Lower leg skin (tissue), 4 donors: ENCODE measurements at places on chromosomes 4 and X.

- DNase-seq, result peak; percentile 44
Observed at GRCh38 chr4:89681219-89681618, 155.7 kb downstream of the SNCA start.

DNA sequence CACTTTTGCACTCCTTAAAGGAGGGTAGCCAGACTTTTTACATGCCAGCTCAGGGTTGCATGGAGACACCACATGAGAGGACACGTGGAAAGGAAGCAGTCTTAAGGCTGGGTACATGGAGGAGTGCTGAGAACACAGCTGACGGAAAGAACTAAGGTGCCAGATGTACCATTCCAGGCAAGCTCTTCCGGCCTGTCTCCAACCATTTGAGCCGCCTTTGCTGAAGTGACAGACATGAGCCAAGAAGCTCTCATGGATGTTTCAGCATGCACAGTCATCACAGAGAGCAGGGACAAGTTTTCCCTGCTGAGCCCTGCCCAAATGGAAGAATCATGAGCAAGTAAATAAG lies 83.4 kb upstream of the BMP2K start:
- peak; percentile 19 for DNase-seq

DNA sequence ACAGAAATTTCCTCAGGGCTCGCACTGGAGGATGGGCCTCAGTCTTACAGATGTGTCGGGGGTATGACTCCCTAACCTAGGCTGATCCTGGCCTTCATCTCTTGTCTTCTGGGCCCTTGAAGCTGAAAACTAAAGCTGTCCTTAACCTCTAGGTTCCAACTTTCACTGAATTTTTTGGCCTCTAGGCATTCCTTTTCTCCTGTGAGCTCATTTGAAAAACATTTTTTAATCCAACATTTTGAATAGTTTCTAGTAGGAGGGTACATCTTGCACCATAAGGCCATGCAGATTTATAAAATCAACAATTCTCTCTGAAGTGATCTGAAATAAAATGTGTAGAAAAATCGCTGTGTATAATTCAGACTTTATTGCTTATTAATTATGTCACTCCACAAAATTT lies 19.7 kb downstream of the RWDD4 start:
- no peak for DNase-seq

DNA sequence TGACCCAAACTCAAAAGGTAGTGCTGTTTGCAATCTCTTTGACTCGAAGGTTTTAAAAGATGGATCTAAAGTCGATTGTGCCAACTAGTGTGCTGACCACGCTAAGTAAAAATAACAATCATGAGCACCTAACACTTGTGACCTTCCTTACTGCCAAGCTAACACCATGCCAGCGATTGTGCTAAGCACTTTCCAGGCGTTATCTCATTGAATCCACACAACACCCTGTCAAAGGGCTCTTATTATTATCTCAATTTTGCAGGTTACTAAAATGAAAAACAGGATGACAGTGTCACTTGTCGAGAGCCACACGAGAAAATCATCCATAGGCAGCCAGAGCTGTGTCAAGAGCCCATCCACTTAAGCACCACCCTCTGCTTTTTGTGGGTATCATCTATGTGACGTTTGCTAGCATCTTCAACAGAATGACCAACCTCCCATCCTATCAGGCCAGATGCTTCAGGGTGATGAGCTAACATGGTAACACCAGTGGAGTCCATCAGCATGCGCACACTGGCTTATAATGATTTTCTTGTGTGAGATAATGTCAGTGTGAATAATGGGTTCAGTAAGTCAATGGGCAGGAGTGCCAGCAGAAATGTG lies 893 bp upstream of the GAB3 start:
- no peak for DNase-seq

- DNase-seq, result peak; percentile 47
Observed at GRCh38 chr4:150867148-150867547, 147.9 kb downstream of the LRBA start.

DNA sequence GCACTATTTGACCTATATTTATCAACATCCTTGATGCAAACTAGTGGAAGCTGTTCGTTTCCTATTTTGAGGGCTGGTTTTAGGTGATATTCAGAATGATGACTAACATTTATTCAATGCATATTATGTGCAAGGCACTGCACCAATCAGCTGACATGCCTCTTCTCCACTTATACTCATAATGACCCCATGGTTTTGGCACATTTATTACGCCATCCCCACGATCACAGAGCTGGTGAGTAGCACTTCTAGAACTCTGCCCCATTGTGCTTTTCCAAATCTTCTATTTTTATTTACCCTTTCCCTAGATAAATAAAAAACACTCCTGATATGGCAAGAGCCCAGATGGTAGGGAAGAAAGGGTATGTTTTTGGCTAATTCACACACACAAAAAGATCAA lies 13.1 kb downstream of the SCML1 start:
- no peak for DNase-seq

- no peak for DNase-seq
Observed at GRCh38 chr4:1695913-1696312, 11.8 kb upstream of the FAM53A start.

GRCh38 chr4:35933901-35934300 lies 310.4 kb downstream of the ARAP2 start:
- no peak for DNase-seq

DNA sequence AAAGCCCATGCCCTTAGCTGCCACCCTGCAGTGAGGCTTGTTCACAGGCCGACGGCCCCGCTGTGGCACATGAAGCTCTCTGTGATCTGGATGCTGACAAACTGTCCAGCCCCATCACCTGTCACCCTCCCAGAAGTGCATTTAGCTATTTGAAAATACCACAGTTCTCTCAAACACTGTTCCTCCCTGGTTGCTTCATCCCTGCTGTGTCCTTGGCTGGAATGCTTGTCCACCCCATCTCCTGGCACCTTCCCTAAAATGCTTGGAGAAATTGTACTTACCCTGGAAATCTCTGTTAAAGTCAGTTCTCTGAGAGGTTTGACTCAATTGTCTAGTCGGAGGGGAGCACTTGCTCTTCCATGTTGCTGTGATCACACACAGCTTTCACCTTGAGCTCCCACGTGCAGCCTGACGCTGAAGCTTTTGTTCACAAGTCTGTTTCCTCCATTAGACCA lies 10.1 kb downstream of the SYNPO2 start:
- DNase-seq, result no peak

DNA sequence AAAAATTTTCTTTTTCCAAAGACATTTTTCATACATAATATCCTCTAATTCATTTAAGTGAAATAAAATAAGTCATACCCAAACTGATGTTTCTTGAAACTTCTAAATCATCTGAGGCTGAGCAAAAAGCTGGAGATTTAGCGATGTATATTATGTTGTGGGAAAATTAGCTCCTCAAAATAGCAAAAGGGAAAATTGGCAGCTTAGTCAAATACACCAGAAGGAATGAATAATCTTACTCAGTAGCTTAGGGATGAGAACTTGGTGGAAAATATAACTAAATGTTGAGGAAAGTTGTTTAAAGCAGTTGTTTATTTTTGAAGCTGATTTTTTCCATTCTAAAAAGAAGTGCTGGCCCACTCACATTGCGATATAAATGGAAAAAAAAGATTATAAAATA lies 40.9 kb downstream of the GABRA4 start:
- DNase-seq, result no peak

DNA sequence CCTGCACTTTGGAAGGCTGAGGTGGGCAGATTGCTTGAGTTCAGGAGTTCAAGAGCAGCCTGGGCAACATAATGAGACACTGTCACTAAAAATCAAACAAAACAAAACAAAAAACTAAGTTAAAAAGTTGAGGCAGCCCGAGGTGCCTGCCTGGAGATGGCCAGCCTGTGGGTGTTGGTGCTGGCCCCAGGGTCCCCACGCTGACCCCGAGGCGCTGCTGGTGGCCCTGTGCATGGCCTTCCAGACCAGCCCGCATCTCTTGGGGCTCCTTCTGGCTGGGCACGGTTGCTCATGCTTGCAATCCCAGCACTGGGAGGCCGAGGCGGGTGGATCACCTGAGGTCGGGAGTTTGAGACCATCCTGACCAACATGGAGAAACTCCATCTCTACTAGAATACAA lies 4.4 kb downstream of the ETNPPL start:
- DNase-seq, result no peak

DNA sequence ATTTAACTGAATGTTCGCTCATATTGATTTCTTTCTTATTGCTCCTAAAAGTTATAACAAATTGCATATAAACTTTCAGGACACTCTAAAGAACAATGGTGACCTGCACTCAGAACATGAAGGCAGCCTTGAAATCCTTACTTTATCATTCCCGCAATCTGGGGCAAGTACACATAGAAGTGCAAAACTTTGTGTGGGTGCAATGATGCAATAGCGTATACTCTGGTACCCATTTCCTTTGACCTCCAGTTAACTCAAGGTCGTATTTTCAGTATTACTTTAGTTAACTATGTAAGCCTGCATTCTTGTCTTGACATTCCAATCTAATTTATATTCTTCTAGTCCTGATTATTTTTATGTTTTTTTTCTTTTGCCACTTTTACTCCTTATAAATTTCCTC lies 64.7 kb downstream of the C4orf46 start:
- no peak for DNase-seq

DNA sequence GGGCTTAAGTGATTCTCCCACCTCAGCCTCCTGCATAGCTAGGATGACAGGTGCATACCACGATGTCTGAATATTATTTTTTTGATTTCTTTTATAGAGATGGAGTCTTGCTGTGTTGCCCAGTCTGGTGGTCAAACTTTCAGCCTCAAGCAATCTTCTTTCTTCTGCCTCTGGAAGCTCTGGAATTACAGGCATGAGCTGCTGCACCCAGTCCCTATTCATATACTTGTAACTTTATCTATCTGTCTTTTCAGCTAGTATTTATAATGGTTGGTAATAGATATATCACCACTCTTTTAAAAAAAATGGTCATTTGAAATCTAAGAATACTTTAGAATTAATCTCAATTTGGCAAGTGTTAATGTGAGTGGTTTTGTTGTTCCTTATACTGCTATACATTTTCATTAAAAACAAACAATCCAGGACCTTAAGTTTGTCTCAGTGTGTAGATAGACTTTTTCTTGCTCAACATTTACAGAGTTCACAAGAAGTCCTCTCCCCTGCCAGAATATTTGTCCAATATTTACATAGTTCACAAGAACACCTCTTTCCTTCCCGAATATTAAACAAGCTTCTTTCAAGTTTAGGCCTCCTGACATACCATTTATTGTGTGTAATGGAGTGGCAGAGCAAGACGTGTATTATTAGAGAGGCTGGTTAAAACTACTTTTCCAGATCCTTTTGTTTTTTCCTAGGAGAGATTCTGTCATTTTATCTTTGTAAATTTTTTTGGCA lies 1197.4 kb upstream of the ADGRL3 start:
- DNase-seq, result no peak

DNA sequence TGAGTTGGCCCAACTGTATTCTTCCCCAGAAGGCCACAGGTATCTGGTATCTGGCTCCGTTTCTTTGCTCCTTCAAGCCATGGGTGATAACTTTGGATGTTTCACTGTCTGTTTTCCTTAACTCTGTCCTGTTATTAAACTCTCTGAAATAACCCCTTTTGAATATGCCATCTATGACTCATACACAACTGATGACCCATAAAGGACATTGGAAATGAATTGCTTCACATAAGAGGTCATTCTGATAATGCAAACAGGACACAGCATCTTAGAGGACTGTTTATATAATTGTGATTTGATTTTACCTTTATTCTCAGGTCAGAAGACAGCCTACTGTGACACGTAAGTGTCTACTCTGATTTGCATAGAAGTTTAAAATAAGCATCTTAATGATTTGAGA lies 227.7 kb downstream of the VEGFC start:
- DNase-seq, result no peak

DNA sequence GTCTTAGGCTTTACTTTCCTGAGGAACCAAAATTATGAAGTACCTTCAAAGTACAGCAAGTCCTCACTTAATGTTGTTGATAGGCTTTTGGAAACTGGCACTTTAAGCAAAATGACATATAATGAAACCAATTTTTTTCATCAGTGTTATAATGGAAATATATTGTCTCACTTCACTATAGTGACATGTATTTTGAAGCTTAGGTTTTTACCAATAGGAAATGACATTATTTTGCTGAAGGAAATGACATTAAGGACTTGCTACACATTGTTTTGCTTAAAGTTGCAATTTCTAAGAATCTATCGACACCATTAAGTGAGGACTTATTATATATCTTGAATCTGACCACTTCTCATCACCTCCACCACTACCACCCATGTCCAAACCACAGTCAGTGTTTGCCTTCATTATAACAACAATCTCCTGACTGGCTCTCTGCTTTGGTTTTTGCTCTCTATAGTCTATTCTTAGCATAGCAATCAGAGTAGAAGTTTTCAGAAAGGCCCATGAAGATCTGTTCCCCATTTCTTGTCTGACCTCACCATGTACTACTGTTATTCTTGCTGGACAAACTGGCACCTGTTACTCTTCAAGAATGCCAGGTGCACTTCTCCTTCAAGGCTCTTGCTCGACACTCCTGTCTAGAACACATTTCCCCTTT lies 311.2 kb downstream of the BMPR1B start:
- DNase-seq, result no peak

GRCh38 chrX:123817288-123817894 lies 42.5 kb upstream of the XIAP start:
- DNase-seq, result no peak

GRCh38 chrX:23435108-23435507 lies 100.5 kb downstream of the PTCHD1 start:
- DNase-seq, result no peak

DNA sequence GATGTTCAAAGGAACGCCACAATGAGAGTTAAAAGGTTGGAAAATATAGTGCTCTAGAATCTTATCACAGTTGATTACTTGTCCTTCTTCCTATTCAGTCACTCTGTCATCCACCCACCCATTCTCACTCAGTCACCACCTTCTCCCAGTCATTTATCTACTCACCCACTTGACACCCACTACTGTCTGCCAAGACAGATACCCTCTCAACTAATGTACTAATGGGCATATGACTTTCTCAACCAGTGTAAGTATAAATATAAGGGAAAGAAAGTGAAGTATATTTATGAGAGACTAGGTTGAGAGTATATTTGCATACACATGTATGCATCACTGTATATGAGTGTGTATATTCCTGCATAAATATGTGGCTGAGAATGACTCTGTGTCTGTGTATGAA lies 20.0 kb downstream of the MID2 start:
- DNase-seq, result no peak

DNA sequence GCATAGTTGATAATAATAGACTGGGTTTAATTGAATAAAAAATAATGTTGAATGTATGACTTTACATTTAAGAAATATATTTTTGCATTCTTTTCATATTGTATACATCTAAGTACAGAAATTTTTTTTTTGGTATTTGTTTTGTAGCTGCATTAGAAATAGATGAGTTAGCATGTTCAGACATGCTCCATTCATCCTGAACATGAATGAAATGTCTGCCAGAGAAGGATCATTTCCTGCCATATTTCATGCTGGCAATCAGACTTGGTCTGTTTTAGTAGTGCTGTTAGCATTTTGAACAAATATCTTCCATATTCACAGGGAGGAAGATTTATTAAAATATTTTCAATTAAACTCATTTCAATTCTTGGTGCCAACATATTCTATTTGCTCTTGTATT lies 98.9 kb downstream of the FRMPD4 start:
- no peak for DNase-seq
